Motor neuron (in vitro differentiated cells): ENCODE measurements at places on chromosomes 1 and 21. TPM values are rescaled to one million over a fixed set of nuclear protein-coding genes. Genes with fewer than 3 reads are reported as not detected.

Gene SFPQ
- 186 and 202 TPM in 2 replicates for total RNA-seq

Gene MARK1
- total RNA-seq = 6.5 and 10.0 TPM in 2 replicates

Gene GBP4
- 0.67 and 1.1 TPM in 2 replicates for total RNA-seq

Gene BRINP2
- total RNA-seq = 3.2 and 4.0 TPM in 2 replicates

Gene RASSF5
- 6.1 and 6.5 TPM in 2 replicates for total RNA-seq

Gene CLEC20A
- 1.8 and 2.9 TPM in 2 replicates for total RNA-seq

Gene TMEM61
- 0.98 TPM in 1 of 2 replicates, not detected in the other for total RNA-seq

Gene NMNAT2
- total RNA-seq = 39.2 and 41.5 TPM in 2 replicates

Gene LAMB3
- 47.7 and 51.2 TPM in 2 replicates for total RNA-seq

Gene PEAR1
- total RNA-seq = 0.41 and 0.62 TPM in 2 replicates

Gene CRYAA
- total RNA-seq = 0.56 and 1.0 TPM in 2 replicates

Gene KCNE2
- 0.68 and 1.1 TPM in 2 replicates for total RNA-seq

Gene ZSCAN20
- 9.3 and 9.7 TPM in 2 replicates for total RNA-seq

Gene SSBP3
- 108 and 129 TPM in 2 replicates for total RNA-seq

Gene RGS7
- 23.1 and 25.4 TPM in 2 replicates for total RNA-seq

Gene C8A
- total RNA-seq = not detected in 2 replicates

Gene LGALS8
- 19.1 and 25.8 TPM in 2 replicates for total RNA-seq

Gene EDEM3
- total RNA-seq = 24.1 and 24.5 TPM in 2 replicates

Gene IL23R
- 0.54 TPM in 2 replicates for total RNA-seq

Gene VANGL2
- 92.4 and 97.7 TPM in 2 replicates for total RNA-seq

Gene PLCH2
- 2.4 and 2.8 TPM in 2 replicates for total RNA-seq

Gene FCRL5
- not detected in 2 replicates for total RNA-seq

Gene LCK
- total RNA-seq = 0.63 and 0.64 TPM in 2 replicates

Gene SLAMF9
- total RNA-seq = not detected in 2 replicates

Gene MYOC
- not detected in 2 replicates for total RNA-seq

Gene KRTAP10-10
- 0.47 TPM in 1 of 2 replicates, not detected in the other for total RNA-seq

Gene CNR2
- not detected in 2 replicates for total RNA-seq

Gene GREM2
- total RNA-seq = 13.3 and 13.9 TPM in 2 replicates

Gene AJAP1
- 3.3 and 3.8 TPM in 2 replicates for total RNA-seq

Gene PPFIA4
- total RNA-seq = 1.9 and 5.3 TPM in 2 replicates

Gene SMPDL3B
- 0.22 and 0.54 TPM in 2 replicates for total RNA-seq

Gene ASPM
- total RNA-seq = 2.9 and 3.2 TPM in 2 replicates
